ENCODE measurements at places on chromosomes 4 and X.

DNA sequence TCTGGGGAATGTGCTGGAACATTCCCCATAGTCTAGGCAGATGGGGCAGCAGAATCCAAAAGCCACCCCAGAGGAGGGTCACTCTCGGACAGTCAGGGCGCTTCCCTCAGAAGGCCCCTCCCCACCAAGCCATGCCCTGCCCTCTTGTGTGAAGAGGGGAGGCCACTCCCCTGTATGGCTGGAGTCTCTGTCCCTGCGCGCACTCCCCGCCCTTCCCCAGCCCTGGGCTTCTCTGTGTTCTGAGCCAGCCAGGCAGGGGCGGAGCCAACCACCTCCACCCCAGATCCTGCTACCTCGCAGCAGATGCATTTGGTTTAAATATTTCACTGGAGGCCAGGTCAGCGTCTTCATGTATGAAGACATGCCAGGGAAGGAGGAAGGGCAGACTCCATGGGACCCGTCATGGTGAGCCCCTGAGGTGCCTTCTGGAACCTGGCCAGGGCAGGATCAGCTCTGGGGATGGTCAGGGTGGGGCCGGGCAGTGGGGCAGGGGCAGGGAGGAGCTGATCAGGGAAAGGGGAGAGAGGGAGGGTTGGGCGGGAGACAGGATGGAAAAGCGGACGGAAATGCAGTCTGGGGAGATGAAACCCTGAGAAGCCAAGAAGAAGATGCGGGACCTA lies 107.3 kb downstream of the ADRA2C start:
- DNase-seq = no peak

DNA sequence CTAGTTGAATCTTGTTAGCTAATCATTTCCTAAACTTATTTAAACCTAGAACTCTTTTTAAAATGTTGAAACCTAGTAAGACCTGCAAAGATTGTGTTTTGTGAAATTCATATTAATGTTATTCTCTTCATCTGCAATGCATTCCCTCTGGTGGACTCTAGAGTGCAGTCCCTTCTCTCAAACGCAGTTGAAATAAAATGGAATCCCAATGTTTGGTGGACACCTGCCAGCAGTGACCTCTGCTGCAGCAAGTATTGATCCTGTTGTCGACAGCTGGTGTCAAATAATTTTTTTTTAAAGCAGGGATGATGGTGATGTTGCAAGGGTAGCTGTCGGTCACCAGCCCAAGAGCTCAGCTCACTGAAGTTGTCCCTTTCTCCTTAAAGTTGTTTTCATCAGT lies 492.0 kb downstream of the ZIC3 start:
- no peak for DNase-seq

- no peak for DNase-seq
Observed at GRCh38 chr4:14783011-14783877, 219.0 kb upstream of the CPEB2 start.

GRCh38 chr4:53981567-53981966 lies 82.8 kb downstream of the CHIC2 start:
- no peak for DNase-seq

DNA sequence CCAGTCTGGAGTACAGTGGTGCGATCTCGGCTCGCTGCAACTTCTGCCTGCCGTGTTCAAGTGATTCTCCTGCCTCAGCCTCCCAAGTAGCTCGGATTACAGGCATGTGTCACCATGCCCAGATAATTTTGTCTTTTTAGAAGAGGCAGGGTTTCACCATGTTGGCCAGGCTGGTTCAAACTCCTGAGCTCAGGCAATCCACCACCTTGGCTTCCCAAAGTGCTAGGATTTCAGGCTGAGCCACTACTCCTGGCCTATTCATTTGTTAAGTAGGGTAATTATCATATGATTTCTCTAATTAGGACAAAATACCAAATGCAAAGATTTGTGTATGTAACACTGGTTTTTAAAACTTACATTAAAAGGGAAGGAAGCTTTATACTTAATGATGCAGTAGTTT lies 137.8 kb downstream of the GPM6A start:
- no peak for DNase-seq

GRCh38 chr4:91826186-91826585 lies 477.6 kb upstream of the GRID2 start:
- no peak for DNase-seq

GRCh38 chrX:136112286-136112685 lies 35.0 kb upstream of the FHL1 start:
- no peak for DNase-seq

DNA sequence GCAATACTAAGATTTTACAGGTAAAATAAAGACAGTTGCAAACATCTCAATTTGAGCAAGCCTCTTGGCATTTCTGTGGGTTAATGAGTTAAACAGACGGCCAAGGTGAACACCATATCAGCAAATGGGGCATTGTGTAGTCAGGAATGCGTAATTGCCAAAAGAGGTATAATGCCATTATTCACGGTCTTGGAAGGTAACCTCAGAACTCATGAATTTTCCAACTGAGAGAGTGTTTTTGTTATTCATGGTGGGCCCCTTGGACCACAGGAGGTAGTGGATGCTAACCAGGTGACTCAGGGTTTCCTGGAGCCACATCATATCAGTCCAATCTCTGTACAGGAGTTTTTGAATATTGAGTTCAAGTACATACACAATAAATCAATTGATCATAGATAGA lies 368.0 kb upstream of the TECRL start:
- DNase-seq = no peak

DNA sequence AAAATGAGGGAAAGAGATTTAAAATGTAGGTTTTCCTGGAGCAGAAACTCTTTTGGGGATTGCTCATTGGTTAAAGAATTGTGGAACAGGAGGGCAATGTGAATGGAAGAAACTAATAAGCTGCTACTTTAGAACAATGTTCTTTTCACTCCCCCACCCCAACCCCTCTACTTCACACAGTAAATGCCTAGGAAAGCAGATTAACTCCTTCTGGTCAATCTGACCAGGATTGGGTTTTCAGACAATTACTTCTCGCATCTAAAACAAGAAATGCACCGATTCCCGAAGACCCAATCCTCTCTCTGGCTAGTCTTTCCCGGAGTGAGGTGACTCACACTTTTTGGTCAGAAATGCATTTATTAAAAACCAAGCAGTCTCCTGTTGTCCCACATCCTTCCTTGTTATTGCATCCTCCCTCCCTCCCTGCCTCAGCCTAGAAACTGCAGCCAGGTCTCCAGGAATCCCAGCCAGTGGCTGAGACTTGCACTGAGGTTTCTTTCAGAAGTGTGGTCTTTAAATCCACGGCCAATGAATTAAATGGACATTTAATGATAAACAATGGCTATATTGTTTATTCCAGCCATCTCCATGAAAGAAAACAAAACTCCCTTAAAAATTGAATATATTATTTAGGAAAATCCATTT lies 21.4 kb downstream of the MFAP3L start:
- no peak for DNase-seq
